ENCODE measurements at places on chromosomes 5 and 9.

- no peak for DNase-seq
Measured at GRCh38 chr5:163951069-163951468, 445.6 kb downstream of the MAT2B start.

DNA sequence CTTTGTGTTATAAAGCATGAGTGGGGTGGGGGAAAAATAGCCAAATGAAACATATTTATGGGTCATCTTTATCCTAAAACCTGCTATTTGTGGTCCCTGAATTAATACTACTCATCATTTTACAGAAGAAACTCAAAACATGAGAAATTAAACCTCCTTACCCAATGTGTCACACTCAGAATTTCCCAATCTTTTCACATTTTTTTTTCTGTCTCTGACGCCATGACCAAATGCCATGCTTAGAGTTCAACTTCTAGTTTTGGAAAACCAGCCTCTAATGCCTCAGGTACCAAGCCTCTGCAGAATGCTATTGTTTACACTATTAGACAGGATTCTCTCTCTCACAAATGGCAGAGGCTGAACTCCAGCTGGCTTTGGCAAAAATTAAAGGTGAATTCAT, 505.5 kb upstream of the WWC1 start:
- no peak for DNase-seq

GRCh38 chr5:68330574-68330973, 115.0 kb downstream of the PIK3R1 start:
- no peak for DNase-seq

DNA sequence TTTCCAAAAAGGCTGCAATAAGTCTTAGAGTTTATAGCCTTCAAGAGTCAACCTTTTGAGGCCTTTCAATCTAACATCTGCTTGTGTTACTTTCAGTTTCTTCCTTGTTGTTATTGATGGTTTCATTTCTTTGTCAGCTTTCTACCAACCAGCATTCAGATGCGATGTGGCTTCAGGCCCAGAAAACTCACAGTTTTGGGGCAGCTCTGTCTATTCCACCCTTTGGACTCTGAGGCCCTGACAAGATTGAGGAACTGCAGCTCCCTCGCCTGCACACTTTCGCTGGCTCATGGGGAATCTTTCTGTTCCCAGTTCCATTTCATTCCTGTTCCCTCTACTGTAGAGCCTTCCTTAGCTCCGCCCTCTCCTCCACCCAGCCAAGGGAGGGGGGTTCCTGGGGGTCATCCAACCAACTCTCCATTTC, 13.3 kb upstream of the WHRN start:
- no peak for DNase-seq

- DNase-seq: no peak
Measured at GRCh38 chr9:97438666-97439065, 26.8 kb downstream of the TDRD7 start.

DNA sequence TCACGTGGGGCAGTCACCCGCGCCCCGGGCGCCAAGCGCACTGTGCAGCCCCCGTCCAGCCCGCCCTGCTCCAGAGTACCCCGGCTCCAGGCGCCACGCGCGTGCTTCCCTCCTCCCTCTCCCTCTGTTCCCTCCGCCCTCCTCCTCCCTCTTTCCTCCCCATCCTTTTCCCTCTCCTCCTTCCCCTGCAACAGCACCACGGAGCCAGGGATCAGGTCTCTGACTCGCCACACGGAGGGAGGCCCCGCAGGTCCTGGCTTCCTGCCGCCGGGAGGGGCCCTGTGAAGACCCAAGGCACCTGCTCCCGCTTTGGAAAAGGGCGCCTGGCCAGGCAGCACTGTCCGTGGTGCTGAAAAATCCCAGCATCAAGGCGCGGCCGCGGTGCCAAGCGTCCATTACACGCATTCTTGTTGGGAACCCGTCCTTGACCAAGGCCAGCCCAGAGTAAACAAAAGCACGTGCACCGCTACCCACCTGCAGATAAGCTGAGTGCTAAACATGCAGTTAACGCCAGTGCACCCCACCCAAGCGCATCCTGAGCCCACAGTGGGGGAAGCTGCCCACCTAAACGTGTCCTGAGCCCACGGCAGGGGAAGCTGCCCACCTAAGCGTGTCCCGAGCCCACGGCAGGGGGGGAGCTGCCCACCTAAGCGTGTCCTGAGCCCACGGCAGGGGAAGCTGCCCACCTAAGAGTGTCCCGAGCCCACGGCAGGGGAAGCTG, 21.7 kb downstream of the SLC6A18 start:
- peak; percentile 56 for DNase-seq

All from NCI-H1092 (cell line).